Activated naive CD8-positive, alpha-beta T cell treated with anti-CD3 and anti-CD28 coated beads for 36 hours (primary cell): ENCODE measurements at places on chromosomes 2 and 18. TPM values are rescaled to one million over a fixed set of nuclear protein-coding genes. Genes with fewer than 3 reads are reported as not detected.

DNA sequence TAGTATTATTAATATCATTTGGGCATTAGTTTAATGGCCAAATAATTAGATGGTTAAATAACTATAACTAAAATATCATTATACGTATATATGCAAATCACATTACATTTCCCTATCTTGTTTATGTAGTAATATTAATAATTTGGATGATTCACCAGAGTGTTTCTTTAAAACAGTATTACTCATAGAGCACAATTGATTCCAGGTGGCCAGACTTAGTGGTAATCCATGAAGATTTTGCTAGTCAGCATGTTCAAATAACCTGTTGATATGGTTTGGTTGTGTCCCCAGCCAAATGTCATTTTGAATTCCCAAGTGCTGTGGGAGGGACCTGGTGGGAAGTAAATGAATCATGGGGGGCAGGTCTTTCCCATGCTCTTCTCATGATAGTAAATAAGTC, 782.3 kb downstream of the LRP1B start:
- no peak overlapping the region for H3K4me3 ChIP-seq
- no peak overlapping the region for H3K27ac ChIP-seq
- no peaks in the 10 kb centered on the region for H3K4me1 ChIP-seq

GRCh38 chr2:43708178-43708577, 31.9 kb upstream of the C1GALT1C1L start:
- peaks cover 2% of the 10 kb centered on the region for H3K36me3 ChIP-seq
- H3K4me3 ChIP-seq: no peak overlapping the region
- H3K27me3 ChIP-seq: peaks cover 4% of the 10 kb centered on the region
- H3K4me1 ChIP-seq: no peaks in the 10 kb centered on the region

DNA sequence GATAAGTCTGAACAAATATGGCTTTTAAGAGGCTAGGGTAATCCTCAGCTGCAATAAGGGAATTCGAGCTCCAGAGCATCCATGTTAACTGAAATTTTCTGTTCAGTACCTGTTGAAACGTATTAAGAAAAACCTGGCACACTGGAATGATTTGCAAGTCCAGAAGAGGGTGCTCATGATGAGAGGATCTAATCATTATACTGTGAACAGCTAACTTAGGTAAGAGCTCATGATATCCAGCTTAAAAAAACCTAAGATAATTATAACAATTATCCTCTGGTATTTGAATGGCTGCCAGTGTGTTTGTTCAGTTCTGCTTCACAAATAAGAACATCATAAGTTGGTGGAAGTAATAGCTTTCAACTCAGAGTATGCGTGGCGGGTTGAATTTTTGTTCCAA, 1118.3 kb upstream of the DDX18 start:
- no peaks in the 10 kb centered on the region for H3K4me1 ChIP-seq
- H3K4me3 ChIP-seq: no peak overlapping the region
- DNase-seq: no peak

DNA sequence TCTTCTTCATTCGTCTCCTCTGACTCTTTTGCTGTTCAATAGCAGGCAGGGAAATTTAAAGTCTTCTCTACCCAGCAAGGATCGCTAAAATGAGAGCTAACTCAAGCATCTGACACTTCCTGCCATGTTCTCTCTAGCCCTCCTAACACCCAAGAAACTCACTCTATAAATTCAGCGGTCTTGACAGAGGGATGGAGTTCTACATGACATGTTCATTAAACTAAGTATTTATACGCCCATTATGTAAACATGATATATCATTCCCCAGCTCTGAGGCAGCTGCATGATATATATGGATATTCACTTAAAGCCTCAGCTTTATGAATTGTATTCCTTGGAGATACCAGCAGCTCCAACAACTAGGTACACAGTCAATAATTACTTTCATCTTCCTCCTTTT, 231.0 kb downstream of the METTL4 start:
- H3K27ac ChIP-seq: no peak overlapping the region
- no peaks in the 10 kb centered on the region for H3K36me3 ChIP-seq
- peaks cover 5% of the 10 kb centered on the region for H3K4me1 ChIP-seq
- H3K27me3 ChIP-seq: peaks cover 25% of the 10 kb centered on the region
- H3K4me3 ChIP-seq: no peak overlapping the region

DNA sequence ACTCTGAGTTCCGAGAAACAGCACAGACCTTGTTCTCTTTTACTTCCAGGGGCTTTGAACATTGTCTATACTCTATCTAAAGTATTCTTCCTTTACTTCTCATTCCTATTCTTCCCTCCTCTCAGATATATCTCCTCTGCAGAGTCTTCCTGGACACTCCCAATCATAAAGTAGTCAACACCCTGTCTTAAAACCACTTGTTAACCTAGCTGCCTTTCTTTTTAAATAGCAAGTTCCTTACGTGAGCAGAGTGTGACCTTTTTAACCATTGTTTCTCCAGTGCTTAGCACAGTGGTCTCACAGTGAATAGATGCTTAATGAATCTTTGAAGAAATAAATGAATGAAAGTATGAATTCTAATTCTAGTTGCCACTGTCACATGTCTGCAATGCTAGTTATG, 47.4 kb downstream of the PTRHD1 start:
- H3K36me3 ChIP-seq: peaks cover 11% of the 10 kb centered on the region
- no peak overlapping the region for H3K4me3 ChIP-seq
- no peak for DNase-seq
- no peak overlapping the region for H3K27ac ChIP-seq
- H3K4me1 ChIP-seq: peaks cover 13% of the 10 kb centered on the region

GRCh38 chr2:142757111-142757510, 120.4 kb upstream of the KYNU start:
- no peak overlapping the region for H3K4me3 ChIP-seq
- no peaks in the 10 kb centered on the region for H3K27me3 ChIP-seq
- H3K27ac ChIP-seq: no peak overlapping the region
- H3K36me3 ChIP-seq: no peaks in the 10 kb centered on the region
- no peaks in the 10 kb centered on the region for H3K4me1 ChIP-seq

- no peak overlapping the region for H3K4me3 ChIP-seq
- no peak overlapping the region for H3K27ac ChIP-seq
- no peaks in the 10 kb centered on the region for H3K4me1 ChIP-seq
These were observed 24.4 kb downstream of the SERPINB4 start for GRCh38 chr18:63619661-63620060.

DNA sequence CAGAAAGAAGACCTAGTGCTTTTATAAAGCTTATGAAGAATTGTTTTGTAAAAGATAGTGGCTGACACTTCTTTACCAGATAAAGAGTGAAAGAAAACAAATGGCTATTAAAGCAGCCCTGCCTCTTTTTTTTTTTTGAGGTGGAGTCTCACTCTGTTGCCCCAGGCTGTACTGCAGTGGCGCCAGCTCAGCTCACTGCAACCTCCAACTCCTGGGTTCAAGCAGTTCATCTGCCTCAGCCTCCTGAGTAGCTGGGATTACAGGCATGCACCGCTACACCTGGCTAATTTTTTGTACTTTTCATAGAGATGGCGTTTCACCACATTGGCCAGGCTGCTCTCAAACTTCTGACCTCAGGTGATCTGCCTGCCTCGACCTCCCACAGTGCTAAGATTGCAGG, 12.9 kb downstream of the ARPC2 start:
- peak; percentile 21 for DNase-seq
- peak overlapping the region; percentile 22 for H3K4me3 ChIP-seq
- H3K27me3 ChIP-seq: no peaks in the 10 kb centered on the region
- peaks cover 71% of the 10 kb centered on the region for H3K4me1 ChIP-seq
- H3K27ac ChIP-seq: peak overlapping the region; percentile 76
- peaks cover 78% of the 10 kb centered on the region for H3K36me3 ChIP-seq

DNA sequence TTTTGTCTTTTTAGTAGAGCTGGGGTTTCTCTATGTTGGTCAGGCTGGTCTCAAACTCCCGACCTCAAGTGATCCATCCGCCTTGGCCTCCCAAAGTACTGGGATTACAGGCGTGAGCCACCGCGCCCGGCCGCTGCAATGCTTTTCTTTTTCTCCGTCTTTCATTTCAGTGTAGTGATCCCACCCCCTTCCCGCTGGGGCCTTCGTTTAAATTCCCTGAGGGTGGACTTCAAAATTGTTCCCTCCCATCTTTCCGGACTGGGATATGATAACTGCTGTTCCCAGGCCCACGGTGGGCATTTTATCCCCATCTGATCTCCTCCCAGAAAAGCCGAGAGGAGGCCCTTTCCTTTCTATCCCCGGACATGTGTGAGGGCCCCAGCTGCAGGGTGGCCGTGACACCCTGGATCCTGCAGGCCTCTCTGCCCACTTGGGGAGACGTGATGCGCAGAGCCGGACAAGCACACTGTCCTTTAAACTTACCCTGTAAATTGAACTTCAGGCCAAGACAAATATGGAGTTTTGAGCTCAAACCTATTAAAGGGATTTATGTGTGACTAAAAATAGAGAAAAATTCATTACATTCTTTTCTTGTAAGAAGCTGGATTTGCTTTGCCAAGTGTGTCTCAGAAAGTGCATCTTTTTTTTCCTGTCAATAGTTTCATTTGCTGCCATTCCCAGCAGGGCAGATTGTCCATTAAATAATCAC, 54.5 kb upstream of the AFF3 start:
- no peaks in the 10 kb centered on the region for H3K27me3 ChIP-seq
- no peak overlapping the region for H3K27ac ChIP-seq
- H3K36me3 ChIP-seq: no peaks in the 10 kb centered on the region
- H3K4me1 ChIP-seq: no peaks in the 10 kb centered on the region
- DNase-seq: no peak

DNA sequence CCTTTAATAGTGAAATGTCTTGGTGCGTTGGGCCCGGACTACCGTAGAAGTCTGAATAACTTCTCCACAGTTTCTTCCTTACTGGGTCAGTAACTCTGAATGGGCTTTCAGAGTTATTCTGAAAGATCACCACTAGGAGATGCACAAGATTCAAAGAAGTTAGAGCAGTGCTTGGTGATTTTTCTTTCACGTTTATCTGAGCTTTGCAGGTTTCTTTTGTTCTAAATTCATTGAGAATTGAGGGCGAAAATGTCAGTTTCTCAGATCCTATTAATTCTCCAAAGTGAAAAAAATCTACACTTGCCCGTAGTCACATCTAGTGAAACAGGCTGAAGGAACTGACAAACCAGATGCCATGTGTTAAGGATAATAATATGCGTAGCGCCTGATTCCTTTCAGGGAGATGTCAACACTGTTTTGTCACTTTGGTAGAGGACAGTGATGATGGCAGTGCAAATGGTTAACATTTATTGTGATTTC, 70.1 kb downstream of the QPCT start:
- H3K4me3 ChIP-seq: no peak overlapping the region
- H3K4me1 ChIP-seq: peaks cover 11% of the 10 kb centered on the region
- H3K27me3 ChIP-seq: no peaks in the 10 kb centered on the region
- no peak for DNase-seq
- H3K27ac ChIP-seq: no peak overlapping the region
- H3K36me3 ChIP-seq: no peaks in the 10 kb centered on the region

GRCh38 chr2:98492441-98492840, 47.8 kb downstream of the INPP4A start:
- H3K4me3 ChIP-seq: no peak overlapping the region
- H3K36me3 ChIP-seq: peaks cover 43% of the 10 kb centered on the region
- H3K4me1 ChIP-seq: peaks cover 48% of the 10 kb centered on the region
- no peaks in the 10 kb centered on the region for H3K27me3 ChIP-seq

GRCh38 chr2:127640082-127641072, 5.6 kb upstream of the GPR17 start:
- no peaks in the 10 kb centered on the region for H3K36me3 ChIP-seq
- peak overlapping the region; percentile 71 for H3K27ac ChIP-seq
- peaks cover 26% of the 10 kb centered on the region for H3K4me1 ChIP-seq
- peak overlapping the region; percentile 74 for H3K4me3 ChIP-seq
- DNase-seq: peak; percentile 37

- peaks cover 19% of the 10 kb centered on the region for H3K27me3 ChIP-seq
- peaks cover 26% of the 10 kb centered on the region for H3K4me1 ChIP-seq
- no peak overlapping the region for H3K27ac ChIP-seq
- H3K4me3 ChIP-seq: no peak overlapping the region
These were observed 54.4 kb downstream of the PMAIP1 start for GRCh38 chr18:59954241-59954640.

- no peaks in the 10 kb centered on the region for H3K4me1 ChIP-seq
- no peak overlapping the region for H3K27ac ChIP-seq
- no peak overlapping the region for H3K4me3 ChIP-seq
- no peaks in the 10 kb centered on the region for H3K27me3 ChIP-seq
These were observed 114.4 kb upstream of the TMEM200C start for GRCh38 chr18:6009756-6010155.

- H3K4me1 ChIP-seq: peaks cover 38% of the 10 kb centered on the region
- no peaks in the 10 kb centered on the region for H3K27me3 ChIP-seq
- peak overlapping the region; percentile 5 for H3K27ac ChIP-seq
- DNase-seq: no peak
These were observed 49.6 kb downstream of the ARHGAP25 start for GRCh38 chr2:68784188-68784587.

GRCh38 chr18:62386601-62387000, 61.5 kb downstream of the TNFRSF11A start:
- H3K36me3 ChIP-seq: peaks cover 3% of the 10 kb centered on the region
- no peaks in the 10 kb centered on the region for H3K4me1 ChIP-seq
- H3K27me3 ChIP-seq: peaks cover 6% of the 10 kb centered on the region
- no peak for DNase-seq

DNA sequence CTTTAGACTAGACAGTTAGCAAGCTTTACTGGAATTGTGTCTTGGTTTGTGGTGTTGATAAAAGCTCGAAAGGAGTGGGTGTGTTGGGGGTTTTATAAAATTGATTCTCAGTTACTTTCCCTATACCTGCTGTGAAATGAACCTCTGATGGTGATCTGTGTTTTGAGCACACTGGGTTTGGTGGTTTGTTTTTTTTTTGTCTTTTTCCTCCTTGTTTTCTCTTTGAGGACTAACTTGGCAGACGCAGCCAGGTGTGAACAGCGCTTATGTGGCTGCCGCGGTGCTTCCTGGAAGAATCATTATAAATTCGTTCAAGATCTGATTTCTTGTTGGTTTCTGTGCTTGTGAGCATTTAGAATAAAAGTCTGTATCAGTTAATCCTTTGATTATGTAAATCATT, 28.5 kb downstream of the GRHL1 start:
- DNase-seq: peak; percentile 31
- no peak overlapping the region for H3K4me3 ChIP-seq
- peaks cover 34% of the 10 kb centered on the region for H3K4me1 ChIP-seq

DNA sequence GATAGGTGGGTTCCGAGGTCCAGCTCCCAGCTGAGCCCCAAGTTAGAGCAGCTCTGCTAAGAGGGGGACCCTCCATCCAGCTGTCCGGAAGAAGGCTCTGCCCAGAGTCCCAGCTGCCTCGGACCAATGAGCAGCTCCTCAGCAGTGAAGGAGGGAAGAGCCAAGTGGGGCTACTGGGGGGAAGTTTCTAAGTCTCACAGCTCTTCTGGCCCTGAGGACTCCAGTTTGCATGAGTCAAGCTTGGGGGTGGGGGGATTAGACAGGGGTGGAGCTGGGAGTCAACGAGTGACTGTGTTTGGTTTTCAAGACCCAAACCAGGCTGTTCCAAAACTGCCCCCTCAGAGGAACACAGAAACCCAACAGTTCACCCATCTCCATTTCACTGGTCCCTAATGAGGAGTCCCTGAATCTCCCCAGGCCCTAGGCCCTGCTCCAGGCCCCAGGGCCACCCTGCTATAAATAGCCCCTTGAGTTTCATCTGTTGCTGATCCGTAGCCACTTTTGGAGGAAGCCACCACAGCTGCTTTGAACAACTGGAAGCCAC, 100.9 kb downstream of the TNS1 start:
- no peak overlapping the region for H3K4me3 ChIP-seq
- no peaks in the 10 kb centered on the region for H3K36me3 ChIP-seq
- H3K4me1 ChIP-seq: peaks cover 4% of the 10 kb centered on the region
- DNase-seq: no peak

CABYR gene
- total RNA-seq: 1.9 TPM

SERPINB10 gene
- total RNA-seq: 0.14 TPM

C1GALT1C1L gene
- total RNA-seq: 0.31 TPM

MSH2 gene
- 74.5 TPM for total RNA-seq
